ENCODE measurements at places on chromosomes 2 and 18. TPM values are rescaled to one million over a fixed set of nuclear protein-coding genes. Genes with fewer than 3 reads are reported as not detected.

The COA5 gene
- total RNA-seq = 24.4 TPM

The VWC2L gene
- not detected for total RNA-seq

The HOXD4 gene
- total RNA-seq = 0.27 TPM

The GMPPA gene
- 36.2 TPM for total RNA-seq

The SH3YL1 gene
- total RNA-seq = 10.7 TPM

The DSG2 gene
- 68.6 TPM for total RNA-seq

The CNGA3 gene
- 0.06 TPM for total RNA-seq

The DNAJC5G gene
- not detected for total RNA-seq

The ASAP2 gene
- total RNA-seq = 55.5 TPM

The CPS1 gene
- total RNA-seq = 10.4 TPM

The CXCR4 gene
- total RNA-seq = 0.71 TPM

The DNPEP gene
- total RNA-seq = 67.6 TPM

The PLEK gene
- total RNA-seq = 0.06 TPM

The CCBE1 gene
- total RNA-seq = 8.7 TPM

The EML4 gene
- total RNA-seq = 30.8 TPM

The EFEMP1 gene
- total RNA-seq = 28.4 TPM

The RIOK3 gene
- total RNA-seq = 37.5 TPM

The CNDP1 gene
- not detected for total RNA-seq

The IL1R2 gene
- total RNA-seq = 0.75 TPM

The GPD2 gene
- total RNA-seq = 36.7 TPM

The POTEE gene
- 0.06 TPM for total RNA-seq

The CROCC2 gene
- not detected for total RNA-seq

The SERPINB3 gene
- 0.10 TPM for total RNA-seq

The EVA1A gene
- total RNA-seq = 11.4 TPM

The FBXO41 gene
- total RNA-seq = 4.4 TPM

The SETBP1 gene
- 0.55 TPM for total RNA-seq

The ITGB6 gene
- 0.72 TPM for total RNA-seq

The LYPD1 gene
- total RNA-seq = 14.4 TPM

The KCNF1 gene
- 44.6 TPM for total RNA-seq

The ZNF521 gene
- total RNA-seq = not detected

The LYG2 gene
- total RNA-seq = not detected

The TEX44 gene
- not detected for total RNA-seq

The PLCL1 gene
- total RNA-seq = not detected

The UNC80 gene
- total RNA-seq = not detected

The RAMP1 gene
- total RNA-seq = not detected

The IL1F10 gene
- total RNA-seq = not detected

The SP9 gene
- 2.2 TPM for total RNA-seq

The HOXD12 gene
- total RNA-seq = not detected

Data from A549 treated with GW870086 at 1 μM for 4 hours (cell line).